ENCODE measurements at places on chromosomes 12 and 14.

DNA sequence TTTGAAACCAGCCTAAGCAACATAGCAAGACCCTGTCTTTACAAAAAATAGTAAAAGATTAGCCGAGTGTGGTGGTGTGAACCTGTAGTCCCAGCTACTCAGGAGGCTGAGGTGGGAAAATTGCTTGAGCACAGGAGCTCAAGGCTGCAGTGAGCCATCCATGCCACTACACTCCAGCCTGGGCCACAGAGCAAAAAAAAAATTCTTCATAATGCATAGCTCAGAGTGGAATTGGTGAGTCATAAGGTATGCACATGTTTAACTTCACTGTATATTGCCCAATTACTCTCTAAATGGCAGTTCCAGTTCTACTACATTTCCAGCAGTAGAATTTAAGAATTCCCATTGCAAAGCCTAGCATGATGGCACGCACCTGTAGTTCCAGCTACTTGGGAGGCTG is 26.8 kb upstream of the CLIP1 start:
- peak; percentile 15 for DNase-seq

DNA sequence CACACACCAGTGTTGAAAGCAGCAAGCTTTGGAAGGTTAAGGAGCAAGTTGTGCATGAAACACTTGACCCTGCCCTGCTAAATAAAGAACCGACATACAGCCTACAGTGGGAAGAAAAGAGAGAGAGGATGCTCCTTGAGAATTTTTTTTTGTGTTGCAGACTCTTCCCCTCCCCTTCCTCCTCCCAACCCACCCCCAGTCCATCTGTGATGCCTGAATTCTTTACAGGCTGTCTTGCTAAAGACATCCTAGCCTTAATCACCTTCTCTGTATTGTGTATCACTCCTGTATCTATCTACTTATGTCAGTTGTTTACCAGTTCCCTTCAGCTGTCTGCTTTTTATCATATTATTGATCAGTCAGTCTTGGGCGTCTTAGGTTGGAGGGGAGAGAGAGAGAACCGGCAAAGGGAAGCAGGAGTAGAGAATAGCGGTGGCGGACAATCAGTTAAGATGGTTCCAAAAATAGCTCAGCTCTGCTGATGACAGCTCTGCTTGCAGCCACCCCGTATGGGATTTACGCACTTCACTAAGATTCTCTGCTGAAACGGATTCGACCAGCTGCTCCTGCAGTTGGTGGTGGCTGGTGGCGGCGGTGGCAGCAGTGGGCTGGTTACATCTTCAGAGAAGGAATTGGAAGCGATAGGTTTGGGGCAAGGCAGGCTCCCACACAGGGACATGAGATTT is 664.7 kb downstream of the NRXN3 start:
- DNase-seq: no peak

GRCh38 chr12:79453820-79454219 is 236.9 kb downstream of the PAWR start:
- DNase-seq: no peak

GRCh38 chr14:64411001-64411400 is 22.8 kb downstream of the MTHFD1 start:
- no peak for DNase-seq

DNA sequence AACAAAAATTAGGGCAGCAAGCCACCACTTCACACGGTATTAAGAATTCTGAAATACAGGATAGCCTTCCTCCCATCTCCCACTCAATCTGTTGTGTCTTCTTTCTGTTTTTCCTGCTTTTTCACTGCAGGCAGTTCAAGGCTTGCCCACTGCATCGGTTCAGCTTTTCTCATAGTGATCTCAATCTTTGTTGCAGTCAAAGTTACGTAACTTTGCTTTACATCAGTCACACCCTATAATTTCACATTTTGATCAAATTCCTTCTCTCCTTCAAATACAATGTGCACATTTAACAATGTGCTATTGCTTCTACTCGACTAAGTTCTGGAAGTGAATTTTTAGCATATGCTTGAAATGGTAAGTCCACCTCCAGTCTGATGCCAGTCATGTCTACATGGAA is 217.6 kb downstream of the EFCAB11 start:
- DNase-seq: no peak

GRCh38 chr14:102088012-102088792 is 1.4 kb upstream of the HSP90AA1 start:
- DNase-seq: peak; percentile 54

DNA sequence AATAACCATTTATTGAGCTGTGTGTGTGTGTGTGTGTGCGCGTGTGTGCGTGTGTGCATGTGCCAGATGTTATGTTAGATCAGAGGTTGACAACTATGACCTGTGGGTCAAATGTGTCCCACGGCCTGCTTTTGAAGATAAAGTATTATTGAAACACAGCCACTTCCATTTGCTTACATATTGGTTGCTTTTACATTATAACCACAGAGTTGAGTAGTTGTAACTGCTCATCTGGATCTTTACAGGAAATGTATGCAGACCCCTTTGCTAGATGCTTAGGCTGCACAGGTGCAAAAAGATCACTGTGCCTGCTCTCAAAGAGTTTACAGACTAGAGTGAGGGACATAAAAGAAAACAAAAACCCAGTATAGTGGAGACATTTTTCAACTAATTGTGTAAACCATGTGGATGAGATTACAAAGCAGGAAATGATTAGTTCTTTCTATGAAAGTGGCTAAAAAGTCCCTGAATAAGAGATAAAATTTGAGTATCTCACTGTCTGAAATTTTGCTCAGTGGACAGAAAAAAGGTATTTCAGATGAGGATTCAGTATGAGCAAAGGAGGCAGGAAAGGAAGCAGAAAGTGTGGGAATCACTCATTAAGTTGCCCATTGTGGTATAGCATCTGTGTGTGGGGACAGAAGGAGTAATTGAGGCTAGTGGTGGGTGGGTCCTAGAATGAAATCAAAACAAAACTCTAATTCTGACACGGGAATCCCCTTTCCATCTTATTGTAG is 188.4 kb downstream of the PAH start:
- no peak for DNase-seq
